ENCODE measurements at places on chromosomes 16 and 17. TPM values are rescaled to one million over a fixed set of nuclear protein-coding genes. Genes with fewer than 3 reads are reported as not detected.

DNA sequence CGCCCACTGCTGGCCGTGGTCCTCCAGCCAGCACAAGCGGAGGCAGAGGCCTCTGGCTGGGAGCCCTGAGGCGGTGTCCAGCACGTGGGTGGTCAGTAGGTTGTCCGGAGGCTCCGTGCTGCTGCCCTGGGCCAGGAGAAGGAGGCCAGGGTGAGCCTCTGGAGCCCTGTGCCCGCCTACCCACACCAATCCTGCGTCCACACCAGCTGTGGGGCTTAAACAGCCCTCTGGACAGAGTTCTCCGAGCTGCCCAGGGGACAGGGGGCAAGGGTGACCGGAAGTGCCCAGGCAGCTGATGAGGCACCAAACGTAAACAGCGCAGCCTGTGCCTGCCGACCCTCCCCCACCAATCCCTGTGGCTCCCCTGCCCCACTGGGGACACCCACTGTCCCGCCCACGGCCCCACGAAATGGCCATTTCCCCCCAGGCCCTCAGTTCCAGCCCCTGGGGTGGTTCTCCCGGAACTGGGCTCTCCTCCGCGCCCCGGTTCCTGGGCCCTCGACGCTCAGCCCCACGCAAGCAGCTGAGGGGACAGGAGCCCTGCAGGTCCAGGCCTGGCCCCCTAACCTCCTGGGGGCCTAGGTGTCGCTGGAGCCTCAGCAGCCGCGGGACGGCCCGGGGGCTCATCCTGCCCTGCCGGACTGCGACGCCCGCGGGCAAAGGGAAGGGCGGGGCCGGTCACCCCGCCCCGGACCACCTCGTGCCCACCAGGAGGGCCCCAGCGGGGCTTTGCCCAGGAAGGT is 27.9 kb upstream of the DBNDD1 start:
- DNase-seq = no peak

- no peak for DNase-seq
Observed at GRCh38 chr17:57556977-57557376, 188.1 kb downstream of the CCDC182 start.

DNA sequence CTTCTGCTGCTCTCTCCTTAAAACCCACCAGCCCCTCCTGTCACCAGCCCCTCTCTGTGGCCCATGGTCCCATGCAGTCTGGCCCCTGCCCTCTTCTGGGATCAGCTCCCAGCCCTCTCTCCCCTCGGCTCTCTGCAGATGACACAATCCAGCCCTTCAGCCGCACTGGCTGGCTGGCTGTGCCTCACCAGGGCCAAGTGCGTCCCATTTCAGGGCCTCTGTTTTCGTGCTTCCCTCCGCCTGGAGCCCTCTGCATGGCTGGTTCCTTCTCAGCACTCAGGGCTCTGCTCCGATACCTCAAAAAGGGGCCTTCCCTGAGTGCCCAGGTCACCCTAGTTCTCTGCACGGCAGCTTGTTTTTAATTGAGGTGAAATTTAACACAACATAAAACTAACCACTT is 124.3 kb downstream of the SOCS1 start:
- no peak for DNase-seq

- no peak for DNase-seq
Observed at GRCh38 chr17:80876950-80877728, 114.5 kb upstream of the CHMP6 start.

DNA sequence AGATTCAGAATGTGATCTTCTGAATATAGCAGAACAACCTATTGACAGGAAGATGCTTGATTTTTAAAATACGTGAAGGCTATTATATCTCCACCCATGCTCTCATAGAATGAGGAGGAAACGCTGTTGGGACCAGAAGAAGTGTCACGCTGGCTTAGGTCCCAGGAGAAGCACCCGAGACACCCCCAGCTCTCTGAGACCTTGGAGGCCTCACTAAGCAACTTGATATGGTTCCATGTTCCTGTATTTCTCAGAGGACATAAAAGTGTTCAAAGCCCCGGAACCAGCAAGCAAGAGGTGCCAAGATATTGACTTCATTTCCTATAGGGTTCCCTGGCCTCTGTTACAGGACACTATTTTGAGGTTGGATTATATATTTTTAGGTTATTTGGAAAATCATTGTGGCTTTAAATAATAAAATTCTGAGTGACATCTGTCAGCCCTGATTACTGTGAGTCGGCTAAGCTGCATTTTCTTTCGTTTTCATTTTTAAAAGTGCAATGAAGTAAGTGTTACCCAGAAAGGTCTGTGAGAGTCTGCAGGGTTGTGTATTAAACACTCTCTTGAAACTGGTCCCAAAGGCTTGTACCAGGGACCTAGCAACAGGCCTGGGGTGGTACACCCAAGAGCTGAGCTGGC is 400.0 kb downstream of the SOX9 start:
- no peak for DNase-seq

DNA sequence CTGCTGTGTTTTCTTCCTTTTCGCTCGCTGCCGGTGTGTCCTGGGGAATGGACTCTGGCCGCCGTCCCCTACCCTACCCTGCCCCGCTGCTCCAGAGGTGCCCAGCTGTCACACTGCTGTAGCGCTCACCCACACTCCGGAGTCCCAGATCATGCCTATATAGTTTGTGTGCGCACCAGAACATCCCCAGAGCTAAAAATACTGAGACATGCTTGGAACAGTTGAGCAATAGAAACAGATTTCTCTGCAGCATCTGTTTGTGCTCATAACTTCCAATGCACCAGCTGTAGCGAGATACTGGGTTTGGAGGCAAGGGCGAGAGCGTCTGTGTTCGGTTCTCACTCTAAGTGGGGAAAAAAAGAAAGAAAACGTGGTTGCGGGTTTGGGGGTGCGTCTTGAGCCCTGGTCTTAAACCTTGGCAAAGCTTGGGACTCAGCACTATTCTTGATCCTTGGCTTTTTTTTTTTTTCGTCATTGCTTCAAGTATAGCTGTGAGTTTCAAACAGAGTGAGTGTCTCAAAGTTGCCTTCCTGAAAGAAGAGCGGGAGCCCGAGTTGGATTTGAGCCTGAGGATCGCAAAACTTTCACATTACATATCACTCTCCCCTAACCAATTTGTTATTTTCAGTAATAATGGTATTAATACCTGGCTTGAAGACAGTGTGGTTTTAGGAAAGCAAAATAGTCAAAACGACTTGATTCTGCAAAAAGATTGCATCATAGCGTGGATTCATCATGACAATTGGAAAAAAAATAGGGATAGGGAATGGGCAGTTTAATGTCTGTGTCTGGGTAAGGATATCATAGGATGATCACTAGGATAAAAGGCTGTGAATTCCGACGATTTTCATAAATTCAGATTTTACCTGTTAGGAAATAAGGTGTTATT is 621 bp downstream of the KCNJ2 start:
- DNase-seq = no peak

DNA sequence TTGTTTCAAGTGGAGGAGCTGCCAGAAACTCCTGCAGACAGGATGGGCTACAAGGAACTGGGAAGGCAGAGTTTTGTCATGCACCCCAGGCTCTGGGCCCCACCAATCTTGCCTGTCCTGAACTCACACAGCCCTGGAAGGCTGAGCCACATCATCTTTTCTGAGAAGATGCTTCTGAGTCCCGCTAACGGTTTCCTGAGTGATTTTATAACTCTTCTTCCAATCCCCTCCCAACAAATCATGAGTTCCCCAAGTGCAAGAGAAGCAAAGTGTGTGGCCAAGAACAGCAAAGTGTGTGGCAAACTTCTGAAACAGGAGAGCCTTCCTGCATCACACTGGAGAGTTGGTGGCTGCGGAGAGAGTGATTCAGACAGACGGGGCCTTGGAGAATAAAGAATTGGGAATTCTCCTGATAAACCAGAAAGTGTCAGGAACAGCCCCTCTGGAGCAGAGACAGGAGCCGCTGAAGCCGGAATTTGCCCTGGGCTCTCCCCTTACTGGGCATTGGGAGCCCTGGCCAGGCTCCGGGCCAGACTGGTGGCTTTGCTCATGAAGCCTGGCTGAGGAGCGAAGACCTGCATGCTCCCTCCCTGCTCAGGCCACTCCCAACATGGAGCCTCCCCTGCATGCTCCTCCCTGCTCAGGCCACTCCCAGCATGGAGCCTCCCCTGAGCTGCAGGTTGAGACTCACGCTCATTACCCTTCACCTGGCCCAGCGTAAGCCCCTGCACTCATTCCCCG is 47.2 kb downstream of the PITPNM3 start:
- DNase-seq = no peak

GRCh38 chr17:81026266-81027036 is 8.5 kb upstream of the BAIAP2 start:
- DNase-seq = no peak

- no peak for DNase-seq
Observed at GRCh38 chr17:19262650-19263631, 25.8 kb downstream of the EPN2 start.

DNA sequence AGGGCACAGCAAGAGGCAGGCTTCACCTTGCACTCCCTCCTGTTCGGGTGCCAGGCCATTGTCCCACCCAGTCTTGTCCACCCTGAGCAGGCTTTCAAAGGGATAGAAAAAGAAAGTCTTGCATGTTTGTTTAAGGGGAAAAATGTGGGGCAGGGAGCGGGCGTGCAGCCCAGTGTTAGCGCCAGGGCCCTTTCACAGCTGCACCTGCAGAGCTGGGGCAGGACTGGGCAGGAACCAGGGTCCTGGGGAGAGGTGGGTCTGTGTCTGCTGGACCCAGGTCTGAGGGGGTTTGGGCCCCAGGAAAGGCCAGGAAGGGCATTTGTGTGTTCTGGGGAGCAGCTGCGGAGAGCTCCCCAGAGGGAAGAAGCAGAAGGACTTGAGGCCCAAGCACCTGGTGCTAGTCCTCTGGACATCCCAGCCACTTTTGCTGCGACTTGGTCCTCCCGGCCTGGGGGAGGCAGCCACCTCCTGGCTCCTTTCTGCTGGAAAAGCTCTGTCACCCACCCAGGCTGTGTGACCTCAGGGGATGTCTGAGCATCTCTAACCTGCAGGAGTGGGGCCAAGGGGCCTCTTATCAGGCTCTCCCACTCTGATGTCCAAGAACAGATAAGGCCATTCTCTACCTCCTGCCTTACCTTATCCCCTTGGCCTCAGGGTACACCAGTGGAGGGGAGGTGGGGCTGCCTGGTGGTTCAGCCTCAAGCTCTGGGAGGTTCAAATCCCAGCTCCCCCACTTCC is 44.7 kb downstream of the PSME3IP1 start:
- DNase-seq = no peak

- DNase-seq = no peak
Observed at GRCh38 chr16:85750827-85751697, at the start of gene C16orf74. Gene C16orf74 (minus strand): TSS chr16:85751096. CDS start chr16:85735217, 15,879 bp downstream.

GRCh38 chr16:67924140-67924906 is 7.3 kb downstream of the CTRL start:
- no peak for DNase-seq

- DNase-seq = no peak
Observed at GRCh38 chr17:74147056-74147835, 56.2 kb upstream of the RPL38 start.

DNA sequence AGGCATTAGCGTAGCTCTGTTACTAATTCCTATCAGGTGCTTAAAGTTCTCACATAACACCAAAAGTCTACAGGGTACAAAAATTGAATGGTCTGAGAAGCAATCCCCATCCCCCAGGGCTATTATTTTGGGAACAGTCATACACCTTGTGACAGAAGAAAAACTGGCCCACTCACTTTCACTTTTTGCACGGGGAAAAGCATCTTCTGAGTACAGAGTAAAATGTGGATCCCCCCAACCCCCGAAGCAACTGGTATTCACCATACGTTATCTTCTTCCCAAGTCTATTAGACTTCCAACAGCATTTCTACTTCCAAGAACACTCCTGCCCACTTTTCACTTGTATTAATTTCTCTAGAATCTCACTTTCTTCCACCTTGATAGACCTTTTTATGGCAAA is 11.8 kb downstream of the GGA3 start:
- no peak for DNase-seq

GRCh38 chr16:68370581-68371275 is 59.9 kb downstream of the PRMT7 start:
- DNase-seq = no peak

GRCh38 chr16:17076818-17077498 is 393.8 kb downstream of the XYLT1 start:
- no peak for DNase-seq

DNA sequence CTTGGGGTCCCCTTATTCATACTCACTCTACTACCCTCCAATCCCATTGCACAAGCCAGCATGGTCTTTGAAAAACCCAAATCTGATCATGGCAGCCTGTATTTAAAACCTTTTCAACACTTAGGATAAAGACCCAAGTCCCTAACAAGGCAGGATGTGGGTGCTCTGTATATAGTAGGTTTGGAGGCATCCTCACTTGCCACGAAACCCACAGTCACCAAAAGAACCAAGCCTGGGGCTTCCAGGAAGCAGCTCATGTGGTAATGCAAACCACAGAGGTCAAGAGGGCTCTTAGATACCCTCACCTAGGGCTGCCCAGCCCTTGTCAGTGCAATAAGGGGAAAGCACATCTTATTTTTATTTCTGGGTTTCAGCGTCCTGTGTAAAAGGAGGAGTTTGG is 218.6 kb upstream of the ASIC2 start:
- no peak for DNase-seq

GRCh38 chr16:20740007-20740883 is 1.4 kb downstream of the THUMPD1 start:
- no peak for DNase-seq

DNA sequence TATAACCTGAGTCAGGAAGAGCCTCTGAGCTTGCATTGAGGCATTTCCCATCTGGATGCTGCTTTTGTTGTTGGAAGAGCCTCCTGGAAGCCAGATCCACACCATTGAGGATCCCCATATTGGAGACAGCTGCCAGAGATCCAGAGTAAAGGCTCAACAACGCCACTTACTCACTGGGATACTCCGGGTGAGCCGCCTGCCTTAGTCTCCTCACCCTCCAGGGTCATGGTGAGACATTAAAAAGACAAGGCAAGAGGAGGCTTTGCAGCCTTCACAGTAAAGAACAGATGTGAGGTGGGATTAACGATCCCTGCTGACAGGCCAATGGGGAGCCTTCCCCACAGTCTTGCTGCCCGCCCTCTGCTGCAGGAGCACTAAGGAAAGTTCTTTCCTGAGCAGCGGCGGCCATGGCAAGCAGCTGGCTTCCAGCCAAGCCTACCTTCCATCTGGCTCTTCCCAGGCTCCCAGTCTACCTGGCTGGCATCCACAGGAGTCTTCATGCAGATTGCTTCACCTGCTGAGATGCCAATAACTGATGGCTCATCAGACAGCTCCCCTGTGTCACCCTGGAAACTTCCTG is 198.5 kb downstream of the CYLD start:
- no peak for DNase-seq

- no peak for DNase-seq
Observed at GRCh38 chr17:62188713-62189112, 123.6 kb upstream of the MED13 start.

The ABCA10 gene
- total RNA-seq = 1.2 TPM

The CDH5 gene
- total RNA-seq = not detected

The GAS2L2 gene
- not detected for total RNA-seq

The GPRC5C gene
- not detected for total RNA-seq

The CNTNAP1 gene
- total RNA-seq = 3.9 TPM

The ARHGAP23 gene
- total RNA-seq = 0.47 TPM

The TSC2 gene
- 123 TPM for total RNA-seq

The TMEM235 gene
- total RNA-seq = not detected

The SCGB1C2 gene
- total RNA-seq = not detected

The MT1H gene
- not detected for total RNA-seq

The LRRC46 gene
- total RNA-seq = 0.99 TPM

Measured in T-helper 17 cell (primary cell).